Small intestine (tissue), 16 donors: ENCODE measurements at places on chromosomes 11 and 22. TPM values are rescaled to one million over a fixed set of nuclear protein-coding genes. Genes with fewer than 3 reads are reported as not detected.

The P4HA3 gene
- polyA plus RNA-seq, result 0.53 TPM

The GGTLC2 gene
- polyA plus RNA-seq, result not detected

- H3K4me1 ChIP-seq, result no peaks in the 10 kb centered on the region
- DNase-seq, result no peak
- H3K27ac ChIP-seq, result no peak overlapping the region
- no peak overlapping the region for H3K4me3 ChIP-seq
- H3K36me3 ChIP-seq, result no peaks in the 10 kb centered on the region
These were observed 366.0 kb upstream of the NARS2 start for GRCh38 chr11:78940500-78941225.

GRCh38 chr22:33492210-33492651, 428.0 kb downstream of the LARGE1 start:
- H3K4me3 ChIP-seq, result no peak overlapping the region
- DNase-seq, result peak; percentile 63
- peak overlapping the region; percentile 65 for H3K27ac ChIP-seq
- no peaks in the 10 kb centered on the region for H3K27me3 ChIP-seq
- peaks cover 3% of the 10 kb centered on the region for H3K4me1 ChIP-seq
